SJSA1 (cell line): ENCODE measurements at places on chromosomes 4 and X. TPM values are rescaled to one million over a fixed set of nuclear protein-coding genes. Genes with fewer than 3 reads are reported as not detected.

DNA sequence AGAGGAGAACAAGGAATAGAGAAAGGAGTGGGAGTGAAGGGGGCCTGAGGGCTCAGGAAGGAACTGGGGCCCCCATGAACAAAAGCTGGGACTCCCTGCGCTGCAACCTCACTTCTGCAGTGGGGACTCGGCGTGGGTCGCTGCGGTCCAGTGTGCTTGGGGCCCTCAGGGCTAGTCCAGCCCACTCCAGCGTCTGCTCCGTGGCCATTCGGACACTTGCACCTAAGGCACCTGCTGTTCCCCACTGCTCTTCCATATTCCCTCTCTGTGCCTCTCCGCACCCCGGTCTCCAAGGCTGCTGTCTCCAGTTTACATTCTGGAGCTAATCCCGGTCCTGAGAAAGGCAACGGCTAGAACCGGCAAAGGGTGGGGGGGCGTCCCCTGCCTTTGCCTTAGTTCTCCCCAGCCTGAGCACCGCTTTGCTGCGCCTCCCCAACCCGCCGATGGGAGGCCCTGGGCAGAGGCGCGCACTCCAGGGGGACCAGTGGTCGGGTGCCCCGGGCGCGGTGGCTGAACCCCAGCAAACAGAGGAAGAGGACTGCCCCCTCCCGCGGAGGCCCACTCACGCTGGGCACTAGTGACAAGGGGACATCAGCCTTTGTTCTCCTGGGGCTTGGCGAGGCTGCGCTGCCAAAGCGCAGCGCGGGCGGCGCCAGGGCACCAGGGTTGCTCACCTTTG, 327.7 kb upstream of the F9 start:
- no peaks in the 10 kb centered on the region for H3K36me3 ChIP-seq
- peaks cover 48% of the 10 kb centered on the region for H3K4me1 ChIP-seq
- no peak overlapping the region for H3K27ac ChIP-seq
- DNase-seq, result no peak
- H3K4me3 ChIP-seq, result no peak overlapping the region

SPANXB1 gene
- total RNA-seq, result not detected in 2 replicates

DNA sequence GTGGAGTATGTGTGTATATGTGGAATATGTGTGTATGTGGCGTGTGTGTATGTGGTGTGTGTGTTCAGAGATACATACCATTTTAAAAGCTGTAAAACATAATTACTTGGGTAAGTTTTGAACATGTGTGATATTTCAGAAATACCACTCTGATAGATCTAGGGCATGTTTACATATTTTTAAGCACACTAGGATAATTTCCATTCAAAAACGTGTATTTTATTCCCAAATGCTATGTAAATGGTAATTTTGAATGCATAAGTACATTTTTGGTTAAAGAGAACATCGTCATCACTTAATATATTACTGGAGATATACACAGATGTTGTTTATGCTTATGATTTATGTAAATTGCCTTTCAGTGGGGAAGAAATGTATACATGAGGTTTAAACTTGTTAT, 34.7 kb upstream of the SHISA3 start:
- H3K27me3 ChIP-seq, result no peaks in the 10 kb centered on the region
- no peak overlapping the region for H3K4me3 ChIP-seq
- no peaks in the 10 kb centered on the region for H3K36me3 ChIP-seq

DNA sequence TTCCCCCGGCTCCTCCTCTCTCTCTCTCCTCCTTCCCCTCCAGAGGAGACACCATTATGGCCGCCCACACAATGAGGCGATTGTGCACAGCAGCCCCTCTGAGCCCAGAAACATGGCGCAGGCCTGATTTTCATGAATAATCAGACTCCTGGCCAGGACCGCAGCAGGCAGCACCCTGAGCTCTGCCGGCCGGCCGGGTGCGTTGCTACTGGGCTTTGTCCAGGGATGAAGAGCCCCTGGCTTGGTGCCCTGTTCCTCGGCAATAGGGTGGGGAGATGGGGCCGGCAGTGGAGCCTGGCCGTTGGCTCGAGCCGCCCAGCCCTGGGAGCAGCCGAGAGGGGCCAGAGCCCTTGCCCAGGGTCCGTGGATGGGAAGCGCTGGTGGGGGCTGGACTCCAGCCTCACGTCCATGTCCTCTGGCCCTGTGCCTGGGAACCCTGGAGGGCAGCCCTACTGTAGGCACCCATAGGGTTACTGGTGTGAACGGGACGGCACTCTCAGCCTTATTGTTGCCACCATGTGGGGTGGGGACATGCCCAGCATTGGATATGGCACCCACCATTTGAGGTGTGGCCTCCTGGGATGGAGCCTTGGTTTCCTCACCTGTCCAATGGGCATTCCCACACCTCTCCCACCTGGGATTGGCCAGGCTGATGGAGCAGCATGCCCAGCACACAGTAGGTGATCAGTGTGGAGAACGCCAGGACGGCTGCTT, 103.0 kb downstream of the SORCS2 start:
- no peaks in the 10 kb centered on the region for H3K27me3 ChIP-seq
- H3K4me1 ChIP-seq, result no peaks in the 10 kb centered on the region
- no peak for DNase-seq
- no peaks in the 10 kb centered on the region for H3K36me3 ChIP-seq

DNA sequence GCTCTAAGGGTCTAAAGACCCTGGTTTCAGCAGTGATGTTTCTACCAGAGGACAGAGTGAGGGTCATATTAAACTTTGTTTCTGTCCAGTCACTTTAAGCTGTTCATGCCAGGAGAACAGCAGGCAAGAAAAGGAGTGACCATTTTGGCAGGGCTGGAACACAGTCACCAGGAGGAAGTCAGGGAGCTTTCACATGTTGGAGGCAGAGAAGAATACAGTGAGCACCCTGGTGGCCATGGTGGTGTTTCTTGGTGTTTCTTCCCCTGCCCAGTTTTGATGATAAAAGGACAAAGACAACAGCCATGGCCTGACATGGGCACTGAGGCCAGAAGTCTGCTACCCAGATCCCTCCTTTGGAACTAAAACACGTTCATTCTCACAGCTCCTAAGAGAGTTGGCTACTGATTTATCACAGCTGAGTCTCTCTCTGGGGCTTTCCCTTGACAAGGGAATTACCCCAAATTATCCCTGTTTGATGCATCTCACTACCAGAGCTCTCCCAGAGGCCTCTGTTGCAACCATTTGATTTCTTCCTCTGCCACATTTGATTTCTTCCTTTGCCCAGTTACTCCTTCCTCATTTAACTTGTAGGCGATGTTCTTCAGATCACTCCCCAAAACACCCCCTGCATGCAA, 106.4 kb upstream of the NWD2 start:
- H3K4me1 ChIP-seq, result no peaks in the 10 kb centered on the region
- DNase-seq, result no peak
- no peak overlapping the region for H3K4me3 ChIP-seq
- no peak overlapping the region for H3K27ac ChIP-seq
- H3K36me3 ChIP-seq, result no peaks in the 10 kb centered on the region

DNA sequence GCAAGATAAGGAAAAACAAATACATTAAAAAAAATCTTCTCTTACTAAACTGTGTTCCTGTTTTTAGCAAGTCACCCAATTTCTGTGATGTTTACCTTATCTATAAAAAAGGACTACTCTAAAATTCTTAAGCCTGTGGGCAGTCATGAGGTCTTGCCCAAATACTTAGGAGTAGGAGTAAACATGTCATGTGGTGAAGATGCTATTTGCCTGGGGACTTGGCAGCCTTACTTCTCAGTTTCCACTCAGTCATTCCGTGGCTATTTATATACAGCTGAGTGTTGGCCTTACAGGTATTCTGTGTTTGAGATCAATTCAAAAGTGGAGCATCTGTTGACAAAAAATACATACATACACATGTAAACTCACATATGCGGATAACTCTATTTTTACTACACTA, 89.9 kb upstream of the TLR2 start:
- no peak overlapping the region for H3K27ac ChIP-seq
- H3K4me1 ChIP-seq, result peaks cover 7% of the 10 kb centered on the region; the same call in 1 of the 2 replicates
- H3K36me3 ChIP-seq, result peaks cover 9% of the 10 kb centered on the region; the same call in 1 of the 2 replicates
- H3K27me3 ChIP-seq, result no peaks in the 10 kb centered on the region
- no peak overlapping the region for H3K4me3 ChIP-seq

- H3K36me3 ChIP-seq, result no peaks in the 10 kb centered on the region
- H3K4me3 ChIP-seq, result no peak overlapping the region
- DNase-seq, result no peak
- H3K27ac ChIP-seq, result no peak overlapping the region
- H3K27me3 ChIP-seq, result no peaks in the 10 kb centered on the region
- no peaks in the 10 kb centered on the region for H3K4me1 ChIP-seq
Measured at GRCh38 chrX:78540171-78540570, 119.0 kb downstream of the RTL3 start.

- H3K36me3 ChIP-seq, result no peaks in the 10 kb centered on the region
- no peak overlapping the region for H3K27ac ChIP-seq
- no peaks in the 10 kb centered on the region for H3K4me1 ChIP-seq
- no peak overlapping the region for H3K4me3 ChIP-seq
Measured at GRCh38 chr4:128589384-128589965, 220.0 kb upstream of the JADE1 start.

- no peaks in the 10 kb centered on the region for H3K36me3 ChIP-seq
- no peaks in the 10 kb centered on the region for H3K4me1 ChIP-seq
- H3K27ac ChIP-seq, result no peak overlapping the region
- H3K4me3 ChIP-seq, result no peak overlapping the region
Measured at GRCh38 chr4:26273616-26273980, 47.2 kb upstream of the RBPJ start.
